CD4-positive, alpha-beta T cell (primary cell): ENCODE measurements at places on chromosomes 7 and 10. TPM values are rescaled to one million over a fixed set of nuclear protein-coding genes. Genes with fewer than 3 reads are reported as not detected.

The CTTNBP2 gene
- total RNA-seq = not detected

- no peak for DNase-seq
- no peaks in the 10 kb centered on the region for H3K36me3 ChIP-seq
- no peak overlapping the region for H3K27ac ChIP-seq
These were observed 40.4 kb upstream of the RASGEF1A start for GRCh38 chr10:43307306-43307705.

- H3K27me3 ChIP-seq = no peaks in the 10 kb centered on the region
- no peak overlapping the region for H3K4me3 ChIP-seq
- H3K4me1 ChIP-seq = no peaks in the 10 kb centered on the region
- DNase-seq = no peak
- H3K27ac ChIP-seq = no peak overlapping the region
These were observed 147.7 kb upstream of the BMPER start for GRCh38 chr7:33757563-33758165.

- peaks cover 28% of the 10 kb centered on the region for H3K4me1 ChIP-seq
- no peaks in the 10 kb centered on the region for H3K36me3 ChIP-seq
- peaks cover 23% of the 10 kb centered on the region for H3K27me3 ChIP-seq
- H3K4me3 ChIP-seq = no peak overlapping the region
- no peak overlapping the region for H3K27ac ChIP-seq
These were observed 25.8 kb downstream of the POLL start for GRCh38 chr10:101562231-101562630.

DNA sequence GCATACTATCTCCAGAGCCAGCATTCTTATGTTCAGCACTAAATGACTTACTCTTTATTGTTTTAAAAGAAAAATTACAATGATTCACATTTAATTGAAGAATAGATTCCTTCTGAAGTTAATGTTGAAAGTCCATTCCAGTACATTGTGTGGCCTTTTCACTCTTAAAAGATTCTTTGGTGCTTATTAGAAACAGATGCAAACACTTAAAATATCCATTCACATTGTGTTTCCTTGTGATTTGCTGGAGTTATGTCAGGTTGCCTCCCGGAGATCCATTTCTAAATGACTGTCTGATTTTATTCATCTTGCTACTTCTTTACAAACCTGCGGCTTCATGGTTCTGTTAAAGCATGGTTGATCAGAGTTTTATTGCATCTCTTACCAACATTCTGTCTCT, 152.8 kb downstream of the FOXP2 start:
- no peak for DNase-seq
- H3K4me3 ChIP-seq = no peak overlapping the region
- no peaks in the 10 kb centered on the region for H3K27me3 ChIP-seq
- no peaks in the 10 kb centered on the region for H3K36me3 ChIP-seq

- H3K4me3 ChIP-seq = no peak overlapping the region
- no peaks in the 10 kb centered on the region for H3K4me1 ChIP-seq
- no peak for DNase-seq
- H3K27ac ChIP-seq = no peak overlapping the region
These were observed 114.8 kb downstream of the TSPAN12 start for GRCh38 chr7:120743128-120743527.

DNA sequence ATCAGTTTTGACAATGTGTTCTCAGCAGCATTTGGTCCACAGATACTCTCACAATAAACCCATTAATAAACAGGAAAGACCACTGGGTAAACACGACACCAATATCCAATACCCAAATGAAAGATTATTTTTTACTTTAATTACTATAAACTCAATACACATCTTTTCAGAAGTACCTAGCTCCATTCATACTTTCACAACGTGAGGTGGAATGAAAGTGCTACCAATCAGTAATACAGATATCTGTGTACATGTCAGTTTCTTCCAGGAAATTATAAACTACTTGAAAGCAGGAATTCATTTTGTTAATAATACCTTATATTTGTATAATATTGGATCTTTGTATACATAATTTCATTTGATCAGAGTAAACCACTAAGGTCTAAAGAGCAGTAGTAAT, 11.9 kb downstream of the CDK6 start:
- no peak for DNase-seq
- no peak overlapping the region for H3K27ac ChIP-seq

The GIMAP2 gene
- total RNA-seq = 65.1 TPM
